ENCODE measurements at places on chromosomes 4 and X. TPM values are rescaled to one million over a fixed set of nuclear protein-coding genes. Genes with fewer than 3 reads are reported as not detected.

The CCKAR gene
- not detected for total RNA-seq

The SH3BP2 gene
- total RNA-seq: 53.3 TPM

The IL21 gene
- total RNA-seq: not detected

The EMCN gene
- not detected for total RNA-seq

The EDA gene
- total RNA-seq: 1.6 TPM

The ARL13A gene
- not detected for total RNA-seq

The ACE2 gene
- 0.06 TPM for total RNA-seq

The SASH3 gene
- not detected for total RNA-seq

The PRDX4 gene
- 265 TPM for total RNA-seq
